NB4 (cell line): ENCODE measurements at places on chromosomes 7 and 10.

DNA sequence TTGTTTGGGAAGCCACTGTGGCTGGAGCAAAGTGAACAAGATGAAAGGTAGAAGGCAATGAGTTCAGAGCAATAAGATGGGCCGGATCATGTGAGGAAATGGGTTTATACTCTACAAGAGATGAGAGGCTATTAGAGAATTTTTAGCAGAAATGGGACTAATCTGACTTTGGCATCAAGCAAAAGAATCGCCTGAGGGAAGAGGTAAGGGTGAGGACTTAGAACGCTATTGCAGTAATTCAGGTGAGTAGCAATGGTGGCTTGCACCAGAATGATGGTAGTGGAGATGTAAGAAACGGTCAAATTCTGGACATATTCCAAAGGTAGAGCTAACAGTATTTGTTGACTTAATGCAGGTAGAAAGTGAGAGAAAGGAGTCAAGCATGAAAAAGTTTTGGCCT lies 29.5 kb upstream of the AKAP9 start:
- DNase-seq, result no peak

GRCh38 chr10:76071653-76072365 lies 640.4 kb downstream of the LRMDA start:
- no peak for DNase-seq

DNA sequence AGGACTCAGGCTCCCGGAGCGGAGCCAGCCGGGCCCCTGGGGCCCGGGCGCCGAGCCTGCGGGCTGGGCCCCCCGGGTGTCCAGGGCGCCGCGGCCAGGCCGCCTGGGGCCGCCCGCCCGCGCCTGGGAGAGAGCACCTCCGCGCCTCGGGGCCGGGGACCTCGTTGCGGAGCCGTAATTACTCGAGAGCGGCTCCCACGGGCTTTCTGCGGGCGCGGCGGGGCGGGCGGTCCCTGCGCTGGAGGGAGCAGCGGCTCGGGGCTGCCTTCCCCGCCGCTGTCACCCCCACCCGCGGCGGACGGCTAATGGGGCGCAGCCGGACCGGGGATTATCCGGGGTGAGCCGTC lies 1.5 kb downstream of the GNB2 start:
- no peak for DNase-seq

DNA sequence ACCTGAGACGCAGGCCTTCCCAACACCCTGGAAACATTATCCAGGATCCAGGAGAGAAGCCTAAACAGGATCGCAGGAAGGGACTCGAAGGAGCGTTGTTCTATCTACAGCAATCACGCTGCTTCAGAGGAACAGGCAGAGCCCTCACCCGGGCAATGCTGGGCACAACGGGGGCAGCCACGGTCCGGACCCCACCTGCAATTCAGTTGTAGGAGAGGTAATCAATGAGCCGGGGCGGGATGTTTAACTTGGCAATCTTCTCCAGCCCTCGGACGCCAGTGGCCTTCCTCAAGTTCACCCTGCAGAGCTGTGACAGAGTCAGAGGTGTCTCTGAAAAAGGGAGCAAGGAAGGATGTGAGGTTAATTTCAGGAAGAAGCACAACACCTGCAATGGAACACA lies 25.9 kb downstream of the ASB13 start:
- DNase-seq, result no peak

DNA sequence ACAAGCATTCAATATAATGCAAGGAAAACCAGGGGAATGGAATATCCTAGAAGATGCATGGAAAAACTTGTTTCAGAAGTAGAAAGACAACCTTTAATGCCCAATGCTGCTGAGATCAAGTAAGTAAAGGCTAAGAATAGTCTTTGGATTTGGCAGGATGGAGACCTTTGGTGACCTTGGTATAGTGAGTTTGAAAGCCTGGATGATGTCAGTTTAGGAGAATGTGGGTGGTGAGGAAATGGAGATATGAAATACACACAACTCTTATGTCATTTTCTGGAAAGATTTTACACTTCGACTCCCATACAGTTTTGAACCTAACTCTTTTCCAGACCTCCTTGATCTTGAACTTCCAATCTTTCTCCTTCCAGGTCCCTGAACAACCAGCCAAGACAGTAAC lies 185.7 kb downstream of the TFEC start:
- DNase-seq, result no peak

DNA sequence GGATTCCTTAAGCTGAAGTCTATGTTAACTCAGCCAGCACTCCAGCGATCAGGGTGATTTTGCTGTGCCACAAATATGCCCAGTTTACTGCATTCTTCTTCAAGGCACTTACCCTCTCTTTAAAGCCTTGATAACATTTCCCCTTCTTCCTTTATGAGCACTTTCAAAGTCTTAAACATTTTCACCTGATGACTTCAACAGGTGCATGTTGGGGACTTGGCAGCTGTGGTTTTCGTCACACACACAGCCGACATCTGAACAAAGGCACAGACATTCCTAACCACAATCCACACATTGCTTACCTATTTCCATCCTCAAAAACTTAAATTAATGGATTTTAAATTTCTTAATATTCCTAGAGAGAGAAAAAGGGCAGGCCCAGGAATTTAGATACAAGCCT lies 331.5 kb downstream of the CRPPA start:
- DNase-seq, result no peak

DNA sequence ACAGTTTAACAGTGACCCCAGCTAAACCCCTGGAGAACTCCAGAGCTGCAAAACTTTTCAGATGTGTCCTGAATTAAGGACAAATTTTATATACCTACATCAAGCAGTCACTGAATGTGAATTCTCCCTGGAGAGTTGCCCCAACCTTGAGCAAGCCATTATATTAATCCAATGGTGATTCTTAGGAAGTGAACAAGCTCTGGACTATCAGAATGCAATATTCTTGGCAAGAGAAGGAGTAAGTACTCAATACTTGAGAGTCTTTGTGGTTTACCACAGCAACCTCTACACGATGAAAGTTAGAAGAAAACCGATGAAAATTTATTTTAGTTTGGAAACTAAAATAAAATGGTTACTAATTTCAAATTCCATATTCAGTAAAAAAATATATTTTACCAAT lies 19.3 kb upstream of the ZNF365 start:
- no peak for DNase-seq

- DNase-seq, result no peak
Measured at GRCh38 chr10:60429084-60429849, 39.6 kb upstream of the ANK3 start.

- DNase-seq, result no peak
Measured at GRCh38 chr7:1781369-1781768, 111.3 kb downstream of the ELFN1 start.

GRCh38 chr10:122487174-122487765 lies 25.9 kb downstream of the HTRA1 start:
- DNase-seq, result no peak
